ENCODE measurements at places on chromosomes 6 and 20.

DNA sequence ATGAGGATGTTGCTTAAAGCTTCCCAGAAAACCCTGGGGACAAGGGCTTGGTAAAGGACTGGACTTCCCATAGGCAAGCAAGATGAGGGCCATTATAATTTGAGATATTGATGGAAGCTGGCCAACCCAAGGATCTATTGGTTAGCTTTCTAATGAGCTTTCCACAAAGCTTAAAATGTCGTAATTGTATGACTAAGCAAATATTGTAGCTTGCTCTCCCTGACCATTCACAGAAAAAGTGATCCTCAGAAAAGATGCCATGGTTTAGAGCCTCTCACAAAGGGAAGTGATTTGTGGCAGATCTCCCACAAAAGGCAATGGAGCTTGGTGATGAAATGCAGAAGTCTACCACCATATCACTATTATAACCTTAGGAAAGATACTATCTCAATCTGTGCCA is 13.6 kb downstream of the IL17F start:
- no peak for DNase-seq

- no peak for DNase-seq
Measured at GRCh38 chr6:100892693-100893092, 11.6 kb upstream of the ASCC3 start.

GRCh38 chr6:17709476-17709875 is 2.8 kb upstream of the NUP153 start:
- no peak for DNase-seq

DNA sequence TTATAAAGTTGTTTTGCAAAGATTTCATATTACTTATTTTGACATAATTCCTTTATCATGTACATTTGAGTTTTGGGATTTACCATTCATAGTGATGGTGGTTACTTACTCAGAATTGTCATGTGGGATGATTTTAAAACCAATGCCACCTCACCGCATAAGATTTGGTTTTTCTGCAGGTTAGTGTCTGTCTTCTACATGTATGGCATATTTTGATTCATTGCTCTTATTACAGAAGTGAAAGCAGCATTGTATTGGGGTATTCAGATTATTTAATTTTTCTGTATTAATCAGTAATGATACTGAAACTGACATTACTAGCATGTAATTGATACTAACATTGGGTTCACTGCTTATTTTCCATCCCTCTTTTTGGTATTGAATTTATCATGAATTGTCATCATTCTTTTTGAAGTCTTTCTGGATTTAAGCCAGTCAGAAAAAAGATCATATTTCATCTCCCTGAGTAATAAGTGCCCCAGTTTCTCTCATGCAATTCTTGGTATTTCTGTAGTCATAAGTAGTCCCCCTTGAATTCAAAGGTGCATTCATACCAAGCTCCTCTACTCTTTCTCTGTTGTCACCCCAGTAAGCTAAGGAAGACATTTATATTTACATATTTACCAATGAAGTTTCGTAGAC is 176.6 kb downstream of the BCKDHB start:
- no peak for DNase-seq

GRCh38 chr20:3541887-3542721 is 71.3 kb downstream of the ATRN start:
- no peak for DNase-seq

DNA sequence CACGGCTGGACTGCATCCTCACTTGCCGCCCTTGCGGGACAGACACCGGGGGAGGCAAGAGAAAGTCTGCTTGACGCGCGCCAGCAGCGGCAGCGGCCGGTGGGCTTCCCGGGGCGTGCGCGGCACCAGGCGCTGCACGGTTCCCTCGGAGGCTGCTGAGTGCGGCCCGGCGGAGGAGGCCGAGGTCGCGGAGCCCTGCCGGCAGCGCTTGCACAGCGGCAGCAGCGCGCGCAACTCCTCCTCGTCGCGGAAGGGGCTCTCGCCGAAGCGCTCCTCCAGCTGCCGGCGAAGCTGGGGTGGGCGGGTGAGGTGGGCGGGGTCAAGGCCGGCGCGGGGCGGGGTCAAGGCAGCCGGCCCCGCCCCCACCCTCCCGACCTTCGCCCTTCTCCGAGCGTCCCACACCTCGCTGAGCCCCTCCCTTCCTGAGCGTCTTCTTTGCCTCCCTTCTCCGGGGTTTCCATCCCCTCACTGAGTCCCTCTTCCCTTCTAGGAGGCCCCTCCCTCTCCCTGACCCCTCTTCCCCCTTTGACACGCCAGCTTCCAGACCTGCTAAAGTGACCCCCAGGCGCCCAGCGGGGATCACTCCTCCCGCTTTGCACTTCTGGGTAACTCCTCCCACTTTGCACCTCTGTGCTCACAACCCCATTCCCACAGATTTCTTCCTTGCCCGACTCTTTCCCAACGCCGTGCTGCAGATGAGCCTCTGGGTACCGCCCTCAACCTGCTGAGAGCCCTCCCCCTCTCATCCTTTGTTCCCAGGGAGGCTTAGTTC is 8.8 kb downstream of the DUSP15 start:
- DNase-seq, result peak; percentile 88

DNA sequence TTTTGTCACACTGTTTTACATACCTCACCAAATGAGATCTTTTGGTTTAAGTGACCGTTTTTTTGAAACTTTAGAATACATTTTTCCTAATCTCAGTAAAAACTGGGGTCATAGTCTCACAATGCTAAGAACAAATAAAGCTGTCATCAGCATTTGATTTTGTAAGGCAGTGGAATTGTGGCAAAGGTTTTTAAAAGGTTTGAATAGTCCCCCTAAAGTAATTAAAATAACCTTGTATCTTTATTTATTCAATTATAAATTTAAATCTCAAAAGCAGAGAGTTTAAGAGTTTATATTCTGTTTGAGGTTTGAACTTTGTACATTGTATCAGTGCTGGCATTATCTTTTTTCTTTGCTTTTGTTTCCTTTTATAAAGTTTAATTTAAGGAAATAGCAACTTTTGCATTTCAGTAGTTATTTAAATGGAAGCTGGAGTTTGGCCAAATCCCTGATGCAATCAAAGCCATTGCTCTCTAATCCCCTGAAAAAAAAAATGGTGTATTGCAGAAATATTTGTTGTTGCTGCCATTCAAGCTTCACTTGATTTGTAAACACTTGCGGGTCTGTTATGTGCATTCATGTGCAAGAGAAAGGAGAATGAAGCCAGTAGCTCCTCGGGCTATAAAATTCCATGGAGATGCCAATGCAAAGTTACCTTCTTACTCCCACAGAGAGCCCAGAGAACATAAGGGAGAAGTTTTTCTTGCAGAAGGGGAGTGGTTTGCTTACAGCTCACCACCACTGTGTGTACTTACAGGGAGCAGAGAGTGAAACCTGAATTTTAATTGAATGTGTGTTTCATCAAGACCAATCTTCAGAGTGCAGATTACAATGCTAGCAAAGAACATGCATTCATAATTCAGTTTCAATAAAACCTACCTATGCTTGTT is 391.8 kb downstream of the ARHGAP18 start:
- no peak for DNase-seq

DNA sequence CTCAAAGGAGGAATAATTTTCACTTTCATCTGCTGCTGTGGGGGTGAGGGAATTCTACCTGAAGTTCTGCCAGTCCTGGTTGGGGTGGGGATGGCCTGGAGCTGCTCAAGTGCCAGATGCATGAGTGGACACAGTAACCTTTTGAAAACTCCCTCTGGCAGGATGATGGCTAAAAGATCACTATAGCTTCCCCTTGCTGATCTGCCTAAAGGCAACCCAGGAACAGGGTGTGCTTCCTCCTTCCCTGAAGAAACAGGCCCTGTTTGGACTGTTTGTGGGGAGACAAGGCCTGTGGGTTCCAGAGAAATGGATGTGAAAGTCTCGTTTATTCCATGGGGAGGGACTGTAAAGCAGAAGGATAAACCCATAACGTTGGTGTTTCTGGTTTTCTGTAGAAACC is 176.9 kb downstream of the DTNBP1 start:
- no peak for DNase-seq

GRCh38 chr6:11625302-11625701 is 87.8 kb downstream of the TMEM170B start:
- no peak for DNase-seq

DNA sequence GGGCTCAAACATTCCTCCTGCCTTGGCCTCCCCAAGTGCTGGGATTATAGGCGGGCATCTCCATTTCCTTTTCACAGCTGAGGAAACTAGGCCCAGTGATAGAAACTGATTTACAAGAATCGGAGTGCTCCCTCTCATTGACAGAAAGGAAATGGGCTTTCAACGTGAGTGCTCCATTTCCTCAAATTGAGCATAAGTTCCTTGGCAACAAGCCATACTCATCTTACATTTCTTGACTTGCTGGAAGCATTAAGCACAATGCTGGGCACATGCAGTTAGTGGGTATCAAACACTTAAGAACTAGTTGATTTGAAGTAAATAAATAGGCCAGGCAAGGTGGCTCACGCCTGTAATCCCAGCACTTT is 54.7 kb downstream of the FGD2 start:
- DNase-seq, result no peak

DNA sequence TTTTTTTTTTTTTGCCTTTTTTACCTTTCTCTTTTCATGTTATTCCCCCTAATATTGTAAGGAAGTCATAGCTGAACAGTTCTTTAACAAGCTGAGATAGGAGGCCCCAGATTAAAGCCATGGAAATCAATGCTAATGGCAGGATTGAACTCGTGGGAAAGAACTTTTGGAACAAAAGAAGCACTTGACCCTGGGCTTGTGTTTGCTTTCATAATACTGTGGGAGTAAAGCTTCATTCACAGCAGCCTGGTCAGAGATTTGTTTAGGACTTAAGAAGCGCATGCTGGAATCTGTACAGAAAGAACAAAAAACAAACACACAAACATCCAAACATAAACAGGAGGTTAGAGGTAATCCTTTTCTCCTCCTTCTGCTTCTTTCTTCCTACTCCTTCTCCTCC is 5.1 kb downstream of the HEY2 start:
- no peak for DNase-seq

DNA sequence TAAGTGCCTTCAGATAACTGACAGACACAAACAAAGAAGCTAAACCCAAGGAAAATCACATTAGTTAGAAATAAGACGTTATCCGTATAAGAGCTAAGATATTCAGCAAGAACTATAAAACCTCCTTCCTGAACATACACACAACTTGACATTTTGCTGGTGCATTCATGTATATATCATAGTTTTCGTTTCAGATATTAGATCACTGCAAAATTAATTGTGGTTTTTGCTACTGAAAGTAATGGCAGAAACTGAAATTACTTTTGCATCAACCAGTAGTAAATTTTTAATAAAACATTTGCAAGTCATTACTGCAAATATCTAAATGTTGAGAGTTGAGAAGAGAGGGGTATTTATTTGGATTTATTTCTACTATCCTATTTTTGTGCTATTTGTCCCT is 26.1 kb upstream of the KCNQ5 start:
- no peak for DNase-seq

GRCh38 chr20:19254956-19255355 is 42.5 kb downstream of the SLC24A3 start:
- no peak for DNase-seq

DNA sequence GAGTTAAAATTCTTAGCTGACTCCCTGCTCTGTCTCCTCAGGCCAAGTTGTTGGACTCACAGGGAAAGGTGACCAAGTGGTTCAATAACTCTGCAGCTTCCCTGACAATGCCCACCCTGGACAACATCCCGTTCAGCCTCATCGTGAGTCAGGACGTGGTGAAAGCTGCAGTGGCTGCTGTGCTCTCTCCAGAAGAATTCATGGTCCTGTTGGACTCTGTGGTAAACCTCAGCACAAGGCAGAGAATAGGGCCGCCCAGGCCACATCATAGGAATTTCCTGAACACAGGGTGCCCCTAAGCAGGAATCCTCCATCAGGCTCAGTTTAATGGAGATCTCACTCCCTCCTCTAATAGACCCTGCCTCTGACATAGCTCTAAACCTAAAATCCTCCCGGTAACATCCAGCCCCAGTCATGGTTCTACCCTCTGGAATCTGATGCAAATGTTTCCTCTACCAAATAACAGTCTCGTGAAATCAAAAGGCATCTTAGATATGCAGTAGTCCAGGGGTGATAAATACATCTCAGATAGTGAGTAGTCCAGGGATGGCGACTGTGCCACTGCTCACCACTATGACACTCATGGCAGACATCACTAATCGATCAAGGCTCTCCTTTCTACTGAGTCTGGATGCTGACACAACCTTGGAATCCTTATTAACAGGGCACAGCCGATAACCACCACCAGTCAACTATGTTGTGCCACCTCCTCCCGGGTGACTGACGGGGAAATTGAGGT is 18.3 kb downstream of the BPIFB1 start:
- no peak for DNase-seq

DNA sequence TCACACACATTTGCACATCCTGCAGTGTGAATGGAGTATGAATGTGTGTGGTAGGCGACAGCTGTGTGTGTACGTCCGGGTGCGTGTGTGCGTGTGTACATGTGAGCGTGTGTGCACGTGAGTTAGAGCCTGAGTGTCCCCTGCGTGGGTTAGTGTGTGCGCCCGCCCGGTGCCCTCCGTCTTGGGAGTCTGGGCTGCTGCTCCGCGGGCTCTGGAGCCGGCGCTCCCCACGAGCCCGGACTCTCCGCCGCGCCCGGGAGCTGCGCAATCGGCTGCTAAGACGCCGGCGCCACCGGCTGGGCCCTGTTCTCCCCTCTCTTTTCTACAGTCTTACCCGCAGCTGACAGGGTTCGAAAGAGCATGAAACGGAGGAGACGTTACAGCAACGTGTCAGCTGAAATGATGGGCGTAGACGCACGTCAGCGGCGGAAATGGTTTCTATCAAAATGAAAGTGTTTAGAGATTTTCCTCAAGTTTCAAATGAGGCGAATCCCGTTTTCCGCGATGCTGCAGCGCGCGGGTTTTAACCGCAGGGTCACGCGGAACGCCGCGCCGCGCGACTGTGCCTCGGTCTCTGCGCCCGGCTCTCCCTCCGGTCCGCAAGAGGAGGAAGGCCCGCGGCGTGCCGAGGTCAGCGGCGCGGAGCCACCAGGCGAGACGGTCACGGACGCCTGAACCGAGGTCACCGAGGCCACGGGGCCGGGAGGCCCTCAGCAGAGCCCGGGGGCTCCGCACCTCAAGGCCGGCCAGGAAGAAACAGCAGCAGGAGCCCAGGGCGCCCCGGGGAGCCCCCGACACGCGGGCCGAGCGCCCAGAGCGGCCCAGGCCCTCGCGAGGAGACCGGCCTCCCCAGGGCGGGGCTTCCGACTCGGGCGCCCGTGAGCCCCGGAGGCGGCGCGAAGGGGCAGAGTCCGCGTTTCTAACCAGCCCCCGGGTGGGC is 95.3 kb upstream of the BHLHE23 start:
- no peak for DNase-seq

DNA sequence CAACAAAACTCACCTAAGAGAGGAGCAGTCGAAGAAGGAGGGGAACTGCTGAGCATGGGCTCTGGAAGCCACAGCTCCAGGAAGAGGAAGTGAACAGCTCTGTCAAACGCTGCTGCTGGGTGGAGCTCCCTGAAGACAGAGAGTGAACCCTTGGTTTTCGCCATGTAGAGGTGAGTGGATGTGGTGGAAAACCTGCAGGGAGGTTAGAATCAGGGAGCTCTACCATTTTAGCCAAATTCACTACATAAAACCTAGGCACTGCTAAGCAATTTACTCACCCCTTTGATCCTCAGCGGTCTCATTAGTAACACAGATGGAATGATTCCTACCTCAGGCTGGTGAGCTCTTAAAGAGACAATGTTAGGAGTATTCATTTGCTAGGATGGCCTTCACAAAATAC is 19.4 kb upstream of the TFAP2A start:
- DNase-seq, result no peak

GRCh38 chr6:75579951-75580350 is 21.7 kb upstream of the SENP6 start:
- DNase-seq, result no peak

- DNase-seq, result no peak
Measured at GRCh38 chr20:23655491-23656211, 17.9 kb upstream of the CST3 start.

GRCh38 chr6:161254464-161255253 is 19.2 kb downstream of the AGPAT4 start:
- no peak for DNase-seq
